ENCODE measurements at places on chromosomes 13 and 19.

DNA sequence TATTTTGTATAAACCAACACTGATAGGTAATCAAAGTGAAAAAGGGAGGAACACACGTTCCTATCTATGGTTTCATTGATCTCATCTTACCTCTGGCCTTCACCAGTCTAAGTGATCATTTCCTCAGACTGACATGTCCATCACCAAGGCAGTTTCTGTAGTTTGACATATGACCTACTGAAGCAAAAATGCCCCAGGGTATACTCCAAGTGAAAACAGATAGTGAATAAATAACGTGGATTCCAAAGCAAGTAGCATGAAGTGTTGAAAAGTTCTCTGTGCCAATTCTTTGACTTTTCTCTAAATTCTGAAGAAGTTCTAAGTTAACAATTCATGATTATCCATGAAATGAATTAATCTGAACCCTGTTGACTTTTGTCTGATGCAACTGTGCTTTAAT lies 334.2 kb upstream of the SGCG start:
- DNase-seq, result no peak

GRCh38 chr13:94154367-94154766 lies 325.1 kb downstream of the DCT start:
- DNase-seq, result no peak

DNA sequence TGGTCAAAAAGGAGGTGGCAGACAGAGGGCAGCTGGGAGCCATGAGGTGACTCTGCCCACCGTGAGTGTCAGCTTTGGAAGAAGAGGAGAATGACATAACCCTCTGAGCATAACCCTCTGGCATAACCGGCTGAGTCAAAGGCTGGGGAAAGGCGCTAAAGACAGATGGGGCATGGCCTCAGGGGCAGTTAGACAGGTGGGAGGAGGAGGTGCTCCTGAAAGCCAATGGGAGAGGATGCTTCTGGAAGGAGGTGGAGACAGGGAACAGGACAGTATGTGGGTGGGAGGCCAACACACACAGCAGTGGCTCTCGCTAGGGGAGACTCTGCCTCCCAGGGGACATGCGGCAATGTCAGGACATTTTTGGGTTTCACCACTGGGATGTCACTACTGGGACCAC lies 17.1 kb downstream of the ELAVL1 start:
- DNase-seq, result no peak

DNA sequence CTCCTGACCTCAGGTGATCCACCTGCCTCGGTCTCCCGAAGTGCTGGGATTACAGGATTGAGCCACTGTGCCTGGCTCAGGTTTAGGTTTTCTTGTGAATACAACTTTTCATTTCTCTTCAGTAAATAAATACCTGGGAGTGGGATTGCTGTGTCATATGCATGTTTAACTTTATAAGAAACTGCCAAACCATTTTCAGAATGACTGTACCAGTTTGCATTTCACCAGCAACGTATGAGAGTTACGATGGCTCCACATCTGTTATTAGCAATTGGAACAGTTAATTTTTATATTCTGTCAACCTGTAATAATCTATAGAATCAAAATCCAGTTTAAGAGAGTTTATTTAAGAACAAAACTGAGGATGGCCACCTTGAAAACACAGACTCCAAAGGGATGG lies 52.2 kb downstream of the TEX26 start:
- DNase-seq, result no peak

GRCh38 chr19:12647490-12648071 lies 19.0 kb downstream of the MAN2B1 start:
- no peak for DNase-seq

- peak; percentile 95 for DNase-seq
Observed at GRCh38 chr19:5046339-5047039, 77.6 kb downstream of the KDM4B start.

- no peak for DNase-seq
Observed at GRCh38 chr19:7596211-7596937, 711 bp downstream of the CAMSAP3 start.

- DNase-seq, result no peak
Observed at GRCh38 chr19:39083599-39083982, 577 bp upstream of the ACP7 start.
